ENCODE measurements at places on chromosomes 4 and X.

DNA sequence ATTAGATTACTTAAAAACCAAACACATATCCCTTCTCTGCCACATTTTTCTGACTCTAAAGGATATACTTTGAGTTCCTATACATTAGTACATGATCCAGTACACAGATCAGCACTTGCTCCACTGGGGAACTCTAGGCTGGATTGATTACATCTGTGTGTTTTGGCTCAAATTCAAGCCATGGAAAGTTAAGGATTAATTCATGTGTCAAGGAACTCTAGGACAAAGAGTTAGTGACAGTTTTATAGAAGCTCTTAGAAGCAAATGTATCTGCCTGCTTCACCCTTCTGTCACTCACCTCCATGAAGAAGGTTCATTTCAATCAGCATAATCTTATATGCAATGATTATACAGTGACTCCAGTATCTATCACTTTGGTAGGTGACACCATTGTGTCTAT lies 43.2 kb downstream of the SCFD2 start:
- DNase-seq: no peak

- no peak for DNase-seq
Observed at GRCh38 chr4:137640156-137640837, 108.0 kb upstream of the PCDH18 start.

GRCh38 chrX:70434914-70435586 lies 9.6 kb upstream of the DLG3 start:
- no peak for DNase-seq

DNA sequence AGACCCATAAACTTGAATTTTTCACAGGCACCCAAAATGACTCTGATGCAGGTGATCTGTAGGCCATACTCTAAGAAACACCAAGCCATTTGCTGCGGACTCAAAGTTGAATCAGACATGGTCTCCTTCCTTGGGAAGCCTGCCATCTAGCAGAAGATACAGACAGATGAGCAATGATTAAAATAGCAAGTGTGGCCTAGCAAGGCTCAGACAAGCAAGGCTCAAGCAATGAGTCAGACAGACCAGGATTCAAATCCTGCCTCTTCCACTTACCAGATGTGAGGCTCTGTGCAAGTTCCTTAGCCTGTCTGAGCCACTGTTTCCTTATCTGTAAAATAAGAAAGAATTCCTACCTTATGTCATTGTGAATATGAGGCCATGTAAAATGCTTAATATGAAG lies 2.3 kb downstream of the CCDC149 start:
- DNase-seq: no peak

- DNase-seq: no peak
Observed at GRCh38 chr4:78691971-78692821, 84.0 kb upstream of the BMP2K start.

DNA sequence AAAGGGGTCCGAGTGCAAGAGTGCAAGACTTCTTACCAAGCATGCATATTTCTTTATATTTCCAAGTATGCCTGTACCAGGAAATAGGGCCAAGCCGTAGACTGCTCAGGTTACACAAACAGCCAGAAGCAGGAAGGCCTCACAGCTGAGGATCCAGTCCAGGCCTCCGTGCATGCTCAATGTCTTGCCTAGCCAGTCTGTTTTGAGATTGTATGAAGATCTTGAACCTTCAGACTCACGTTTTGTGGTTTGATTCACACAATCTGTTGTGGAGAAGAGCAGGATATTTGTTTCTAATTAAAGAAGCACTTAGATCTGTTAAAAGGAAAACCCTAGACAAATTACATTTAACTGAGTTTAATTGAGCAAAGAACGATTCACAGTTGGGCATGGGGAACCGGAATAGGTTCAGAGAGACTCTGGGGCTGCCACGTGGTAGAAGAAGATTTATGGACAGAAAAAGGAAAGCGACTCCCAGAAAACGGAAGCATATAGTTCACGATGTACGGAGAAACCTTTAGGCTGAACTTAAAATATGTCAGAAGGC lies 1.2 kb downstream of the MGST2 start:
- no peak for DNase-seq

- no peak for DNase-seq
Observed at GRCh38 chrX:115229337-115230003, 4.4 kb downstream of the LRCH2 start.

- no peak for DNase-seq
Observed at GRCh38 chr4:25433966-25434827, 57.1 kb downstream of the ANAPC4 start.

DNA sequence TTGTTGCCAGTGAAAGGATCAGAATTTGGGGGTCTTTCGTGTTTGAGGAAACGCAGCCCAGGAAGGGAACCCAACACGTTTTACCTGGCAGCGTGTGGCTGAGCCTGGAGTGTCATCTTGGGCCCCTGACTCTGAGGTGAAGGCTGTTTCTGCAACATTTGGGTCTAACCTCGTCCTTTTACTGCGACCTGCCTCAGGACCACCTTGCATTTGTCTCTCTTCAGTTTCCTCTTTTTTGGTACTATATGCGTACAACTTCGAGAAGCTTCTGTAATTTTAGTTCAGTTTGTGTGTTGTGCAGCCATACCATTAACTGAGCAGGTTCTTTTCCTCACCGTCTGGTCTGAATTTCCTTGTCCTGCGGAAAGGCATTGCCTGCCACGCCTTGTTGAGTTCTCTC lies 61.5 kb downstream of the TMEM131L start:
- no peak for DNase-seq

DNA sequence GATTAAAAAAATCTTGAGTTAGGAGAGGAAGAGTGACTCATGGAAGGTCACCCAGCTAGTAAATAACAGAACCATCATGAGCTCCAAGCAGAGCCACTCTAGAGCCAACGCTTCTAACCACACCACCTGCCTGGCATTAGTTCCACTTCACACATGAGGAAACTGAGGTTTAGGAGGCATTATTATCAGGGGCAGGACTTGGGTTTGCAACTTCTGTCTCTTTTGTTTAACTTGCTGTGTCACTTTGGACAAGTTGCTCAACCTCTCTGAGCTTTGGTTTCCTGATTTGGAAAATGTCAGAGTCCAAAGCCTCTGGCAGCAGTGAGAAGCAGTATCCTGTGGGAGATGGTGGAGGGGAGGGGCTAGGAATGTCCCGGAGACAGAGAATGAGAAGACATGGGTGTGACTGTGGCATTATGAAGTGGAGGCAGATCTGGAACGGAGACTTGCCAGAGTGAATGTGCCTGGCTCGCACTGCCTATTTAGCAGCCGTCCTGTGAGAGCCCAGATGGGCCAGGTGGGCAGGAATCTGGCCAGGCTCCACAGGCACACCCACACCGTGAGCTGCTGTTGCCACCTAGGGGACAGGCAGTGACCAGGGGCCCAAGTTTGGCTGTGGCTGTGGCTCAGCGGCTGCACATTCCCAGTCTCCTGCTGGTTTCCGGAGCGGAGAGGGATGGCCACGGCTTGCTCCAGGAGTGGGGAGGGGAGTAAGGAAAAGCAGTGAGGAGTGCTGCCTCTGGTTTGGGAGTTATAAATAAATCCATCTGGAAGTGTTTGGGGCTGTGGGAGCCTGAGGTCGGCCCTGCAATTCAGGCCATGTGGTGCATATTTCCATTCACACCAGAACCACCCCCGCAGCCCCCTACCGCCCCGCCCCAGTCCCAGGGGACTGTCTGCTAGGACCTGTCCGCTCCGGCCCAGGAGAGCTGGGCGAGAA lies 93.4 kb downstream of the NHSL2 start:
- DNase-seq: no peak

DNA sequence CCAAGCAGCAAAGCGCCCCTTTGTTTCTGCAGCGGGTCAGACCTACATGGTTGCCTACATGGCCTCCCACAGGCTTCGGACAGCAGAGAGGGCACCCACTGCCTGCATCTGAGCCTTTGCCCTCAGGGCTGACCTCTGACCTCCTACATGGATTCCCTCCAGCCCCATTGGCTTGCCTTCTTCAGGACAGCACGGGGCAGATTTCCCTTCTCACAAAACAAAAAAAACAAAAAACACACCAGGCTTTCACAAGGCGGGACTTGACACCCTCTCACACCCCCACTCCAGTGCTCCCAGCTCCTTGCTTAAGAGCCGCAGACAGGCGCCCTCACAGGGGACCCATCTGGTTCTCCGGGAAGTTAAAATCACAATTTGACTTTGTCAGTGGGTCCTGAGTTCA lies 32.9 kb downstream of the ZFYVE28 start:
- no peak for DNase-seq

GRCh38 chrX:45191383-45191782 lies 9.3 kb downstream of the DIPK2B start:
- no peak for DNase-seq

GRCh38 chr4:185640811-185641675 lies 105.7 kb upstream of the PDLIM3 start:
- DNase-seq: no peak

GRCh38 chr4:127832585-127832984 lies 48.1 kb upstream of the PLK4 start:
- DNase-seq: no peak

GRCh38 chrX:116493271-116493670 lies 30.5 kb upstream of the CT83 start:
- no peak for DNase-seq

GRCh38 chrX:7462110-7462509 lies 314.2 kb upstream of the PUDP start:
- no peak for DNase-seq

DNA sequence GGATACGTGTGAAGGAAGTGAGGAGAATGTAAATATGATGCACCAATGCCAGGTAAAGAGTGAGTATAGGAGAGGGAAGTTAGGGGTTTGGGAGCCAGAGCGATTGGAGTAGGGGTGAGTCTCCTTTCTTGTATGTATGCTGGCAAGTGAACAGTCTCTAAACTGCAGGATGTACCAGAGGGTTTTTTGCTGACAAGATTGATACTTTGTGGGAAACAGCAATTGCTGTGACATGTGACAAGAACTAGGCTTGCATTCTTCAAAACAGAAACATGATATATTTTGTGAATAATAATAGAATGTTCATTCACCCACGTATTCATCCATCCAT lies 706 bp downstream of the CHIC1 start:
- DNase-seq: no peak

- DNase-seq: no peak
Observed at GRCh38 chrX:41475591-41476241, 28.6 kb downstream of the NYX start.

DNA sequence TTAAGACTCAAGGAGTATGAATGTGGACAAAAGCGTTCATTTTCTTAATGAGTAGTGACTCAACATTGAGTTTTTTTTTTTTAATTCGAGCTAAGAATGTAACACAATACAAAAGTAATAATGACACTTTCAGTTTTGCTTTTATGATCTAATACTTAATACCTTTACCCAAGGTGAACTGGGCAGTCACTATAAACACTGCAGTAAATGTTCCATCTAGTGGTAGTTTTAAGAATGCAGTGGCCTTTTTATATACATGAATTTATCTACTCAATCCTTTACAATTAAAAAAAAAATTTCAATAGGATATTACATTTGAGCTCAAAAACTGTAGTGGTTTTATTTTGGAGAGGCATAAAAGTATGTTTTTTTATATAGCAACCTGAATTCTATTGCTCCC lies 33.9 kb downstream of the PDK3 start:
- DNase-seq: no peak

DNA sequence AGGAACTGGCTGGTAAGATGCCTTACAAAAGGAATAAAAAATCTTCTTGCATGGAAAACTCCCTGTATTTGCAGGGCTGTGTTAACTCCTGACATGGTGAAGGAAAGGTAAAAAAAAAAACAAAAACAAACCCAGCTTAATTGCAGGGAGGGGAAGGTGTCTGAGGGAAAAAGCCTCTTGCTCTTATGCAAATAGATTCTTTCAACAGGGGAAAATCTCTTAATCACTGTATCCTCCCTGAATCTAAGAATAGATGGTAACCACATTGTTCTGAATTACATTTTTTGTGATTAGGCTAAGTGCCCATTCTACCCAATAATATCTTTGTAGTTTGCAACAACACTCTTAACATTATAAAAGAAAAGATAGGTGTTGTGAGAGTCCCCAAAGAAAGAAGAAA lies 172.6 kb downstream of the RBM46 start:
- no peak for DNase-seq

GRCh38 chr4:34861666-34862065 lies 1382.6 kb downstream of the ARAP2 start:
- no peak for DNase-seq

DNA sequence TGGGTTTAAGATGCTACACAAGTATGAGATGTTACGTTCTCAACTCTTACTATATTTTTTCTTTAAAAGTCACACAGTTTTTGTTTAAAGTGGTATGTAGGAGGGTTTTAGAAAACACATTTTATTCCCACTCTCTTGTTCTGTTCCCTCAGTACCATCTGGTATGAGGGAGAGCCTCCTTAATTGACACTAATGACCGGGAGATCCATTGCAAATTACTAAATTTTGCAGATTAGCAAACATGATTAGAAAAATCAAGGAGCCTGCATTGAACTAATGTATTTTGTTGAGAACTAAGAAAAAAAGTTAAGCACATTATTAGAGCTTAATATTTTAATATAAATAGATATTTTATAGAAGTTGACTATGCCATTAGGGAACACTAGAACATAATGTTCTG lies 87.3 kb upstream of the UNC5C start:
- no peak for DNase-seq

GRCh38 chr4:31674313-31674947 lies 954.3 kb downstream of the PCDH7 start:
- DNase-seq: no peak
